ENCODE measurements at places on chromosomes 16 and 17. TPM values are rescaled to one million over a fixed set of nuclear protein-coding genes. Genes with fewer than 3 reads are reported as not detected.

Gene CD300E
- total RNA-seq = 0.35 TPM

Gene MT3
- total RNA-seq = 1.4 TPM

Gene HP
- total RNA-seq = 27.5 TPM

Gene FOXK2
- 51.0 TPM for total RNA-seq

Gene MRPL10
- 38.9 TPM for total RNA-seq

Gene FBXL19
- 27.7 TPM for total RNA-seq

Gene PNMT
- total RNA-seq = 1.8 TPM

Gene PPY
- total RNA-seq = not detected

Gene NUP93
- total RNA-seq = 26.4 TPM

Gene TMEM100
- total RNA-seq = 18.2 TPM

Gene ABCC12
- total RNA-seq = 0.69 TPM

Gene DRC7
- total RNA-seq = 1.9 TPM

Gene SMG6
- total RNA-seq = 36.9 TPM

Gene OR1F1
- not detected for total RNA-seq

Gene FTSJ3
- 43.1 TPM for total RNA-seq

Gene ITGAE
- 21.2 TPM for total RNA-seq
